EL (cell line): ENCODE measurements at places on chromosomes 2 and 18.

DNA sequence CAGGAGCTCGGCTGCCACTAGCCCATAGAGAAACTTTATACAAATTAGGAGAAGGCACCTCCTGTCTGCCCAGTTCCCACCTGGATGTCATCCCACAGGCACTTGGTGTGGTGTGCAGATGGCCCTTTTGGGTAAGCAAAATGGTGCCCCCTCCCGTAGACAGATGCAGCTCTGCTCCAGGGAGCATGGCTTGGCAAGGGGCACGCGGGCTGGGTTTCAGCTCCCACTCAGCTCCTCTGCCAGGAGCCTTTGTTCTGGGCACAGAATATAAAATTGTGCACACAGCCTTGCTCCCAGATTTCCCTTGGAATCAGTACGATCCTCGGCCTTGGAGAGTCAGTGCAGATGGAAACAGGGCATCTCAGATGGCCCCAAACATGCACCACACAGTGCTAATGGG lies 20.3 kb upstream of the KCNF1 start:
- DNase-seq: no peak

GRCh38 chr2:164220265-164220664 lies 401.0 kb downstream of the GRB14 start:
- DNase-seq: peak; percentile 6

DNA sequence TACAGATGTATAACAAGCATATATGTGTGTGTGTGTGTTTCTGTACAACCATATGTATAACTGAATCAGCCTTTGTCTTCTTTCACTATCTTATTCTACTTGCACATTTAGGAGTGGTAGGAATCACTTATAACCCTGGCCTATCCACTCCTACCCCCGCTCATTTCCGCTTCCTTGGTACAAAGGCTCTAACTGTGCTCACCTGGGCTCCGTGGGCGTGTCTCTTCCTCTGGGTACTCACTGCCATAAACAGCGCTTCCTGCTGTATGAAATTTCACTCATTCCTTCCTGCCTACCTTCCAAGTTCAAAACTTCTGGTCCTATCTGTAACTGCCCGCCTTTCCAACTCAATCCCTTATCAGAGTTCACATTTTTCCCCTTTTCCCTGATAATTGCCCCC lies 815.5 kb downstream of the EPHA4 start:
- no peak for DNase-seq

GRCh38 chr2:24435391-24436316 lies 55.4 kb upstream of the NCOA1 start:
- DNase-seq: peak; percentile 42

DNA sequence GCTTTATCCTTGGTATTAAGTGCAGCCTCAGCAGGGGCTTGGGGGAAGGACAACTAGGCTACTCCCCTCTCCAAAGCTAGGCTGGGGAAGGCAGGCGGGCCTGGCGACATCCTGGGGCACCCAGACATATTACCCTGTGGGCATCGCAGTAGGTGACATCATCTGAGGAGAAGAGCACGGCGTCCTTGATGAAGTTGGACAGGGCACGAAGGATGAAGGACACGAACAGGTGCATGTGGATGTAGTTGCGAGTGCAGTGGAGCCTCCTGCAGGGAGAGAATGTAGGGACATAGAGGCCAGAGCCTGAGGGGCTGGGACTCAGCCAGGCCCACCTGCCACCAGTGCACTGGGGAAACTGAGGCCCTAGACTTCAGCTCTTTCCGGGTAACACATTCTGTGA lies 32.3 kb downstream of the TMEM37 start:
- no peak for DNase-seq

DNA sequence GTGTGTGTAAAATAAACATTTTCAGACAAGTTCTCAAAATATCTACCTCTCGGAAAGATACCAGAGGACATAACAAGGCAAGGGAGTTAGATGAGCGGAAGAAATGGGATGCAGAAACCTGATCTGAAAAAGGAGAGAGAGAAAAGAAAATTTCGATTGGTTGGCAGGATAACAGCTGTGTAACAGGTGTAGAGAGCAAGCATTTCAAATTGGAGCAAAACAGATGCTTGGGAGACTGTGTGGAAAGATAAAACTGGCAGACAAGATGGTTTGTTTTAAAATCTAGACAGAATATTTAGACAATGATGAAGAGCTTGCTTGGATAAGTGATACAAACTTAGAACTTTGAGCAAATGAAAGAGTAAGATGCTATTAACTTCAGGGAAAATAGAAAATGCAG lies 20.2 kb downstream of the CHST9 start:
- no peak for DNase-seq

- peak; percentile 6 for DNase-seq
Observed at GRCh38 chr2:236121546-236121945, 46.6 kb downstream of the GBX2 start.

DNA sequence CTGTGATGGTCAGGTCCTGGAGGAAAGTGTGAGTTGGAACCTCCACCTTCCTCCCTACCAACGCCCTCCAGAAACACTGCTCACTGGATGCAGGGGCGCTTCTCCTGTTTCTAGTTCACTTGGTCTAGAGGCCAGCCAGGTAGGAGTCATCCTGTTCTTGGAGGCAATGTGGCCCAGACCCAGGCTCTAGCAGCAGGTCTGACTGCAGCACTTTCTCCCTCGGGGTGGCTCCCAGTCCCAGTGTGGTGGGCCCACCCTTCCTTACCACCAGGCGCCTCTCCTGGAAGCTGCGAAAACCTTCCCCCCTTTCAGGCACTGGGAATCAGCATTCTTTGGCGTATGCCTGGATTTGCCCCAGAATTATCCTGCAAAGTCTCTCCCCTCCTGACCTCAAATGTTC lies 292.8 kb downstream of the SOX11 start:
- no peak for DNase-seq

- no peak for DNase-seq
Observed at GRCh38 chr2:23243073-23243659, 141.8 kb upstream of the KLHL29 start.

GRCh38 chr18:55064760-55065159 lies 105.5 kb upstream of the CCDC68 start:
- no peak for DNase-seq

DNA sequence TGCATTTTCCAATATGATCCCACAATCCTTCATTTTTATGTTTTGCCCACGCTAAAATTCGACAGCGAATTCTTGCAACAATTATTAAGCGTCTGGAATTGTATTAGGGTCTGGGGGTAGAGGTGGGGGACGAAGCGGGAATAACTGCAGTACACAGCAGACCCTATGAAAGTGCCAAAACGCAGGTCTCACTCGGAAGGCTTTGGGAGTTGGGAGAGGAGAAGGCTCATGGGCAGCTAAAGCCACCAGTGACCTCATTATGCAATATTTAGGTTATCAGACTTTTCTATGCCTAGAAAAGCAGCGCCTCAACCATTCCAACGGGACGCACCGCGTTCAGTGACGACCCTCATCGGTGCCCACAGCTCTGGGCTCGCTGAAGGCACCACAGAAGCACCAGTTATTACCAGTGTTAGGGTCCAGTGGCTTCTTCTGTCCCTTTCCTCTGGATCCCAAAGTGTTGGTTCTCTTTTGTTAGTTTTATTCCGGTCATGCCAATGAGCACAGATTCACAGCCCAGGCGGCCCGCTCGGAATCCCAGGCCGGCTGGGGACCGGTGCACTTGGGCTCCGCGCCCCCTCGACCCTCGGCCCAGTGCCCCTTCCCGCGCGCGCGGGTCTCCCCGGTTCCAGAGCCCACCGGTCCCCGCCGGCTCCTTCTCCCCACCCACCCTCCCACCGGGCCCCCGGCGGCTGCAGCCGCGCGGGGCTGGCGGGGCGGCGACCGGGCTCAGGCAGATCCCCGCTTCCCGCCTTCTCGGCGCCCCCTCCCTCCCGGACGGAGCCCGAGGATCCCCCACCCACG lies 737 bp upstream of the MAPK4 start:
- no peak for DNase-seq

DNA sequence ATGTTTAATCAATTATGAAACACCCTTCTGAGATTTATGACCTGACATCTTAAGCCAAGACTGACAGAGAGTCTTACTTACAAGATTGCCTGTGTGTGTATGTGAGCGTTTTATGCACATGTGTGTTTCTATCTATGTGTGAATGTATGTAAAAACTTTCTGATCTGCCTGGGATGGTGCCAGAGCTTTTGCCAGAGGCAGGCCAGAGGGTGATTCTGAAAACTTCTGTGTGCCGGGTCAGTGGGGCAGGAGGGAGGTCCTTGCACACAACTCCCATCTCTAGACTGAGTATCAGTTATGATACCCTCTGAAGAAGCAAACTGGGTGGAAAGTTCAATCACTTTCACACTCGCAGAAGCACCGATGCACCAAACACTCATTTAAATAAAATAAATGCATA lies 335.0 kb upstream of the NT5C1B start:
- no peak for DNase-seq

DNA sequence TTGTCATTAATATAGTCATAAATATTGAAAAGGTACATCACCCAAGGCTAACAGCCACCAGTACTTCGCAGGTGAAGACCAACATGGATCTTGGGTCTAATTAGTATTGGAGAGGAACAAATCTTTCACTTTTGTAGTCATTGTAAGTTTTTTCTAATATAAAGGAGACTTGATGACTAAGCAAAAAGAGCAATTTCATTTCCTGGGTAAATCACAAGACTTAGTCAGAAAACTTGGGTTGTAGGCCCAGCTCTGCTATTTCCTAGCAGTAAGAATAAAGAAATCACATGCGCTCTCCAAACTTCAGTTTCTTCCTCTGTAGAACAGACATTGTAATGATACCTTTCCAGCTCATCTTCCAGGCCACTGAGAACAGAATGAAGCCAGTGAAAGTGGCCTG lies 40.9 kb downstream of the NRP2 start:
- DNase-seq: no peak

- no peak for DNase-seq
Observed at GRCh38 chr2:205022841-205023240, 477.6 kb downstream of the PARD3B start.

DNA sequence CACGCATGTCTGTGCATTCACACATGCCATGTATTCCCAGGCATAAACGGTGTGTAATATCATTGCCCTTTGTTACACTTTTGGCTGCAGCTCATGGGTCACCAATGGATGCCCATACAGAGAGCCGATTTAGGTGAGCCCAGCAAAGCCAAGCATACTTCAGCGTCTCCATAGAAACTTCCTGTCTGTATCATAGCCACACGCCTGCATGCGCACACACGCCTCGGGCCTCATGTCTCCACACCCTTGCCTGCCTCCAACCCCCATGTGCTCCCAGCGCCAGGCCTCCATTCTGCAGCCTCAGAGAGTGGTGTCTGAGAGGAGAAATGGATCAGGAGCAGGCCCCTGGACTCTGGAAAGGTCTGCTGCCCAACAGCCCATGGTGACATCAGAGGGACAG lies 33.5 kb upstream of the SELENOI start:
- no peak for DNase-seq

DNA sequence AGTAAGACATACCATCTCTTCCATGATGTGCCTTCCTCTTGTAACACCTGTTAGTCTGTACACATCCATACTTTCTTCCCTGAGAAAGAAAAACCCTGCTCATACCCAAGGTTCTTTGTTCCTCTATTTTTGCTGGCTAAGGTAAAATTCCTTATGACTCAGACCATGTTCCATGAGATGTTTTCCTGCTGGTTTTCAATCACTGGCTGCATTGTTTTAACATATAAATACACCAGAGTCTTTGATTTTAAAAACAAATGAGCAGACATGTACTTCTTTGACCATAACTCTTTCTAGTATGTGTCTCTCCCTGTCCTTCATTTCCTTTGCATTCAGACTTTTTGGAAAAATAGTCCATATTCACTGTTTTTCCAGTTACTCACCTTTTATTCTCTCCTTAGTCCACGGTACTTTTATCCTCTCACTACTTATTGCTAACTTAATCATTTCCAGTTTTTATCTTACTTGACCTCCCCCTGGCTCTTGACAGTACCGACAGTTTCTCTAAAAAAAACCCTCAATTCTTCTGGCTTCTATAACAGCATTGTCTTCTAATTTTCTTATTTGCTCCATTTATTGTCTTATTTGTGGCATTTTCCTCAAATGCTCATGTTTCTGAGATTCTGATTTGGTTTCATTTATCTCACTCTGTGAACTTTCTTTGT lies 4.3 kb downstream of the VAPA start:
- DNase-seq: peak; percentile 40

DNA sequence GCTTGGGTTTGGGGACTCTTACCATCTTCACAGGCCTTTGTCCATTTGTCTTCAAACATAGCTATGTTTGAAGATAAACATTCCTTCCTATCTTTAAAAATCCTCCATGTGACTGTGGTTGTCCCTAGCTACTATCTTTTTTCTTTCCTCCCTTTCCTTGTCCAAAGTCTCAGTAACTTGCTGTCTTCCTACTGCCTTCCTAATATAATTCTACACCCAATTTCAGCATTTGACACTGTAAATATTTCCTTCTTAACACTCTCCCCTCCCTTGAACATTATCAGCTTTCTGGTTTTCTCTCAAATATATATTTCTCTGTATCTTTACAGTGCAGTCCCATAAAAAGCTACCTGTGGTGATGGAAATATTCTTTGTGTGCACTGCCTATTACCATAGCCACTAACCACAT lies 5.3 kb upstream of the SP3 start:
- no peak for DNase-seq

DNA sequence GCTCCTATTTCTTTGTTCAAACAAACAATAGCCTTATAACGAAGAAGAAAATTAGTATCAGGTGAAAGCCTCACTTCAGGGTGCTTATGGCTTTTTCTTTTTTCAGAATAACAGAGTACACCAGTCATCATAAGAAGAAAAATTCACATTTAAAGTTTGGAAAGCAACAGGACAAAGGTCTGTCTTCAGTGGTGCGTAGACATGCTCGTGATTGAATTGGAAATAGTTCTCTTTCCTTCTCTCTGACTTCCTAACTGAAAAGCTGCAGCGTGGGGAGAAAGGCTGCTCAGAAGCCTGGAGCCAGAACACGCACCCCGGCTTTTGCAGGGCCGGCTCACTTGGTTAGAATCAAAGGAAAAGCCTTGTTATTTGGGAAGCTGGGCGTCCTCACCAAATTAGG lies 127.6 kb upstream of the ZNF516 start:
- DNase-seq: no peak

DNA sequence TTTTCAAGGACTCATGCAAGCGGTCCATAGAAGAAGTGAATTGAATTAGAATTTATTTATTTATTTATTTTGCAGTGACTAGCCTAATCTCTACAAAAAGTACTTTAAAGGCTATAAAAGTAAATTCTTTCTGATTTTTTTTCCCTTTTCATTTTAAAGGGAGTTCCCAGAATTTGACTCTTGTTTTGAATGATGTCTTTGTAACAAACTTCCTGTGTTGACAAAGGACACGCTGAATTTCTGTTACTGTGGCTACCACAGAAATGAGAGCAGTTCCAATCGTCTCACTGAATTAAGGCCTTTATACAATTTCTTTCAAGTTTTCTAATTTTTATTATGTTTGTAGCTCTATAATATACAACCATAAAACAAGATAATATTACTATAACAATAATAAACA lies 46.3 kb upstream of the LPIN2 start:
- DNase-seq: no peak

GRCh38 chr18:79496237-79496977 lies 100.7 kb downstream of the NFATC1 start:
- DNase-seq: no peak

DNA sequence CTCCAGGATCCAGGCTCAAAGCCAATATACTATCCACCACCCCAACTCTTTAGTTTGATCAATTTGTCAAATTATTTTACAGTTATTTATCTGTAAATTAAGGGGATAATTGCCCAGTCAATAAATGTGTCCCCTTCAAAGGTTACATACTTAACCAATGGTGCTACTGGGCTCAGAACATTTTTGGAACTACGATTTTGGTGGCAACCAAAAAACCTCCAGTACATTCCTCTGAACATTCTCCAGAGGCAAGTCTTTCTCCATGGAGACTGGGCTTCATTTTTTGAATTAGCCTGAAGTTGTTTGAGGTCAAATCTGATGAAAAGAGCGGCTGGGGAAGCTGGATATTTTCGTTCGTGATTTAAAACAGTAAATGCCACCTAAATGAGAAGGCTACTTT lies 1.7 kb upstream of the CLUL1 start:
- no peak for DNase-seq
